ENCODE measurements at places on chromosomes 5 and 9. TPM values are rescaled to one million over a fixed set of nuclear protein-coding genes. Genes with fewer than 3 reads are reported as not detected.

SYNPO gene
- 8.4 TPM for total RNA-seq

DDX4 gene
- total RNA-seq = not detected

OGN gene
- not detected for total RNA-seq

LCP2 gene
- total RNA-seq = not detected

EIF4E1B gene
- total RNA-seq = not detected

SLC1A3 gene
- total RNA-seq = 24.7 TPM

NMUR2 gene
- not detected for total RNA-seq

NOTCH1 gene
- total RNA-seq = 14.3 TPM

IGFBPL1 gene
- not detected for total RNA-seq

SHB gene
- 56.4 TPM for total RNA-seq

ALDOB gene
- total RNA-seq = not detected

PCDHGB2 gene
- total RNA-seq = 1.4 TPM

POLE3 gene
- 83.4 TPM for total RNA-seq

TEX48 gene
- not detected for total RNA-seq

All from PC-3 (cell line).